ENCODE measurements at places on chromosomes 4 and X.

DNA sequence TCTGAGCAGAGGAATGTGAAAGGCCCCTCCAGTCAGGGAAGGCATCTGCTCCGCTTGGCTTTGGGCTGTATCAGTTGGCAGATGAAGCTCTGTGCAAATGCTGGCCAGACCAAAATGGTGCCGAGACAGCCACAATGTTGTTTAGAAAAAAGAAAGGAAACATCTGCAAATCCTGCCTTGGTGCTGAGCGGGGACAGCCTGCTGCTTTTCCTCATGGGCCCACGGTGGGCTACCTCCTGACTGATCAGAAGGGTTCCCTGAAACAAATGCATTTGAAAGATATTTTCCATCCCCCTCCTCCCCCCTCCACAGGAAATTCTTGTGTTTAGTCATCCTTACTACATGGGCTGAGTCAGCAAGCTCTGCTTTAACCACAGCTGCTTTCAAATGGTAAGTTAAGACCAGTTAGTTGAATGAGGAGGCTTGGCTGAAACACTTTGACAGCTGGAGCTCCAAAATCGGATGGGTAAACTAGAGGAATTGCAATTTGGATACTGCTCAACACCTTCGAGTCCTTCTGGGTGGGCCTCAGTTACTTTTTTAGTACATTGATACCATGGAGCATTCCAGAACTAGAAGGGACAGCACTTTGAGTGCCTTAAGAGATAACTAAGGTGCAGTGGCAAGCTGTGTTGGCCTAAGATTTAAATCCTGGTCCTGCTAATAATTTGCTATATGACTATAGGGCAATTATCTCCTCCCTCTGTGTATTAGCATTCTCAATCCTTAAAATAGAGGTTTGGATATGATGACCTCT lies 36.0 kb downstream of the PLAC1 start:
- DNase-seq: no peak

GRCh38 chrX:75522565-75523431 lies at the start of gene ZDHHC15:
TSS of gene ZDHHC15 (minus strand) at chrX:75523037. CDS start at chrX:75523024, 13 bp downstream.
- DNase-seq: no peak

DNA sequence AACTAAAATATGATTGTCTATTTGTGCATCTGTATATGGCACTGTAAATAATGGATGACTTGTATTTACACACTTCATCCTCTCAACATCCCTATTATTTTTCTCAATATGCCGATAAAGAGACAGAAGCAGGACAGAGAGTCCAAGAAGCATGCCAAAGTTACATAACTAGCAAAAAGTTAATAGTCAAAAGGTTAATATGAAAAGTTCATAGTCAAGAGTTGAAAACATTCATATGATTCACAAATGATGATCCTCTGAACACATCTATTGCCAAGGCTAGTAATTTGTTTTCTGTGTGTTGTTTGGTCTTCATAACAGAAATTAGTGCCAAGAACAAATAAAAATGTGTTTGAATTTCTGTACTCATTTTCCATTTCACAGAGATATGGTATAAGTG lies 231.0 kb downstream of the ADAMTS3 start:
- DNase-seq: no peak

- DNase-seq: no peak
Observed at GRCh38 chr4:112860830-112861690, 188.4 kb upstream of the ANK2 start.

GRCh38 chrX:1700757-1701156 lies 85.9 kb downstream of the ASMT start:
- DNase-seq: no peak

GRCh38 chrX:73765776-73766430 lies 202.9 kb downstream of the CHIC1 start:
- no peak for DNase-seq

- no peak for DNase-seq
Observed at GRCh38 chr4:143531788-143532491, 18.4 kb downstream of the SMARCA5 start.

DNA sequence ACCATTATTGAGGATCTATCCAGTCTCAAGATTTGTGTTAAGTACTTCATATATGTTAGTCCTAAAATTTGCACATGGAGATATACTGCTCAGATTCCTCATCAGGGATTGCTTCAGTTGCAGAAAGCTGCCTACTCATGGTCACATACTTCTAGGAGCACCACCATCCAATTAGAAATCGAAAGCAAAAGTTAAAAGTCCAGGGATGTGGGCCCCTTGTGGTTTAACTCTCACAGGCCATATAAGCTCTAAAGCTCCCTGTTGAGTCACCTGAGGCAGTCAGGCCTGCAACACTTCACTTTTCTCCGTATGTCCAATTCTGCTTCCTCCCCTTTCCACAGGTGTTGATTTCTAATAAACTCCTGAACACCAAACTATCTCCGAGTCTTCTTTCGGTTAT lies 84.2 kb downstream of the CNOT6L start:
- DNase-seq: no peak

- no peak for DNase-seq
Observed at GRCh38 chrX:144253356-144253755, 369.5 kb downstream of the UBE2NL start.

DNA sequence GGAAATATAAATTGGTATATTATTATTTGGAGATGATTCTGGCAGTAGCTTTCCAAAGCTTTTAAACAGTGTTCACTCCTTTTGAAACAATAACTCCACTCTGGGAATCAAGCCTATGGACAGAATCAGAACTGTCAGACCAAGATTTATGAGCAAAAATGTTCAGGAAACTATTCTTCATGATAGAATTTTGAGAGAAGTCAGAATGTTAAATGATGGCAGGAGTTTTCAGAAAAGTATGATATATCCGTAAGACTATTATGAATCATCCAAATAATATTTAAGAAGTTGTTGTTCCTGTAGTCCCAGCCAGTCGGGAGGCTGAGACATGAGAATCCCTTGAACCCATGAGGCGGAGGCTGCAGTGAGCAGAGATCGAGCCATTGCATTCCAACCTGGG lies 50.5 kb upstream of the ADGRG2 start:
- DNase-seq: no peak

DNA sequence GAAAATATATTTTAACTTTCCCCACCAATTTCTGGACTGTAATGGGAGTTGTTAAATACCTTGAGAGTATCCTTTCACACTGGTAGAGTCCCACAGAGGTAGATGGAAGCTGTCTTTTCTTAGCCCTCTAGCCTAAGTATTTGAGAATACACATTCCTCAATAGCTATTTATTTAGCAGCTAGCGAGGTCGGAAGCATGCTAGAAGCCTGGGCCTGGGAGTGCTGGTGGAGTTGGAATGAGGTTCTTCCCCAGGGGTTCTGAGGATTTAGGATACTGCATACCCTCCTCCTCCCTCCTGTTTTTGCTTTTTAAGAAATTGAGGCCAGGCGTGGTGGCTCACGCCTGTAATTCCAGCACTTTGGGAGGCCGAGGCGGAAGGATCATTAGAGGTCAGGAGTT lies 999 bp upstream of the KLHL15 start:
- DNase-seq: no peak

DNA sequence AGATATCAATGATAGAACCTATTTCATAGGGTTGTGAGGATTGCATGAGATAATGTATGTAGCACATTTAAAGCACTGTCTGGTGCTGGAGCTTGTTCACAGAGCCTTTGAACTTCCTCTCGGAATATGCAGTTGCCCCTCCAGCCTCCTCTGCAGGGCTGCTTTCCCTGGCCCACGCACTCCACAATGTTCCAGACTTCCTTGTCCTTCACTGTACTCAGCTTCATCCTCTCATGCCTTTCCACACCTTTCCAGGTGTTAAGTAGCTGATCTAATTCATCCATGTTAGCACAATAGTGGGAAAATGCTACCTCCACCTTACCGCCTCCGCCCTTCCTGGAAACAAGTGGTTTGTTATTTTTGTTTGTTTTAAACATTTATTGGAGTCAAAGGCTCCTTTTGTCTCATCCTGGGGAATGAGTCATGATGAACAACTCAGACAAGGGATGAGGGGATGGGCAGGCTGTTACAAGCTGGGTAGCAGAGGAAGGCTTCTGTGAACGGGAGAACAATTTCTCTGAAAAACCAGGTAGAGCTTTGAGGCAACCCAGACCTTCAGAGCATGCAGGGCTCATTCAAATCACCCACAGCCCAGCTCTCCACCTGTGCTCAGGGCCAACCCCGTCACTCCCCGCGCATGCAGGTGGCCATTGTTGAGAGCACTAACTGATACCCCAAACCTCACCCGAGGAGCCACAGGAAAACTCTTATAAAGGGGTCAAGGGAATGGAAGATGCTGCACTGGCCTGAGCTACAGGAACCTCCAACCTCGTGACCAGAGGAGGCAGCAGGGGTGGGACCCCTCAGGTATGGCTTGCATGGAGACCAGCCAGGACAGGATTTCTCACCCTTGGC lies 84.9 kb upstream of the TBL1X start:
- DNase-seq: no peak

- no peak for DNase-seq
Observed at GRCh38 chr4:78361621-78362120, 189.9 kb upstream of the ANXA3 start.

- DNase-seq: no peak
Observed at GRCh38 chr4:114659386-114660008, 60.9 kb downstream of the UGT8 start.

DNA sequence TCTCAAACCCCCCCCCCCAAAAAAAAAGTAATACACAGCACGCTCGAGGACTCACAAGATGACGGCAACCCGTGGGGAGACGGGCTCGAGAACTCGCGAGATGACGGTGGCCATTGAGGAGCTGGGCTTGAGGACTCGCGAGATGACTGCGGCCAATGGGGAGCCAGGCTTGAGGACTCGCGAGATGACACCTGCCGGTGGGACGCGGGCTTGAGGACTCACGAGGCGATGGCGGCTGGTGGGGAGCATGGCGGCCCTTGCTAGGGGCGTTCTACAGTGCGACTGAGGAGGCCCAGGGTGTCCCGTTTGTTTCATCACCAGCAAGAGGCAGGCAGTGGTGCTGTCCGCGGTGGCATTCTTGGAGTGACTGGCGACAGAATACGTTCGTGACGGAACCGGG lies 172.4 kb upstream of the MAGEB16 start:
- DNase-seq: no peak

- DNase-seq: no peak
Observed at GRCh38 chr4:140094438-140095420, 59.3 kb downstream of the MAML3 start.

DNA sequence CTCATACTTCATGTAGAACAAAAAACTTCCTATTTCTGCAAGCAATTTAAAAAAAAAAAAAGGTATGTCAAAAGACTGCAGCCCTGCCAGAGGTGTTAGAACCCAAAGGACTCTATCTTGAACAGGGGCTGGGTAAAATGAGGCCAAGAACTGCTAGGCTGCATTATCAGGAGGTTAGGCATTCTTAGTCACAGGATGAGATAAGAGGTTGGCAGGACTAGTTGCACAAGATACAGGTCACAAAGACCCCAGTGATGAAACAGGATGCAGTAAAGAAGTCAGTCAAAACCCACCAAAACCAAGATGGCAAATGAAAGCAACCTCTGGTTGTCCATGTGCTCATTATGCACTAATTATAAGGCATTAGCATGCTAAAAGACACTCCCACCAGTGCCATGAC lies 104.1 kb downstream of the ANOS1 start:
- DNase-seq: no peak

- DNase-seq: no peak
Observed at GRCh38 chr4:10696253-10696652, 11.7 kb upstream of the CLNK start.

- no peak for DNase-seq
Observed at GRCh38 chrX:9340598-9341290, 124.1 kb upstream of the TBL1X start.

GRCh38 chrX:19194285-19195242 lies 72.3 kb upstream of the ADGRG2 start:
- DNase-seq: no peak
